Left lobe of liver (tissue), 2 donors: ENCODE measurements at places on chromosomes 6 and 20. TPM values are rescaled to one million over a fixed set of nuclear protein-coding genes. Genes with fewer than 3 reads are reported as not detected.

Gene DPPA5
- not detected for total RNA-seq

Gene ADGRF5
- 8.3 TPM for total RNA-seq

- no peak for DNase-seq
These were observed 107.5 kb downstream of the VIP start for GRCh38 chr6:152858141-152858540.

- DNase-seq: no peak
These were observed 81.9 kb downstream of the LRFN2 start for GRCh38 chr6:40505191-40505810.

DNA sequence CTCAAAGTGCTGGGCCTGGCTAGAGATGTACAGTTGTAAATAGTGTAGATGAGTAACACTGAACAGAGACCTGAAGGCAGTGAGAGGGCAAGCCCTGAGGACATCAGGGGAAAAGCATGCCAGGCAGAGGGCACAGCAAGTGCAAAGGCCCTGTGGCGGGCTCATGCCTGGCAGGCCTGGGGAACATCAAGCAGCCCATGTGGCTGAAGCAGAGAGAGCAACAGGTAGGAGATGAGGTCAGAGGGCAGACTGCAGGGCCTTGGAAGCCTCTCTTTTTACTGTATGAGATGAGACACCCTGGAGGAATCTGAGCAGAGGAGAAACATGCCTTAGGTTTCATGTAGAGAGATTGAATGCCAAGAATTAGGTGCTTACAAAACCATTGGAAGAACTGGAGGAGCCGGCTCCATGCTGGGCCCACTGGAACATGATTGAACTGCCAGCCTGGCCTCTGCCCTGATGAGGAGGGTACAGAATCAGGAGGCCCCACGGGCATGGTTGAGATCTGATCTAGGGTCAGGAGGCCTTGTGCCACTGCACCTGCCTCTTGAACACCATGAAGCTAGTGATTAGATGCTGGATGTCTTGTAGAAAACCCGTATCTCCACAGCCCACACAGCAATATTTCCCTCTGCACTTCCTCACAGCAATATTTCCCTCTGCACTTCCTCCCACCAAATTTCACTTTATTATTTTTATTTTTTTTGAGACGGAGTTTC, 5.9 kb upstream of the HMGA1 start:
- DNase-seq: no peak

- no peak for DNase-seq
These were observed 3.5 kb downstream of the C20orf204 start for GRCh38 chr20:64039293-64040160.

Gene CHRNA4
- total RNA-seq: 145 TPM

DNA sequence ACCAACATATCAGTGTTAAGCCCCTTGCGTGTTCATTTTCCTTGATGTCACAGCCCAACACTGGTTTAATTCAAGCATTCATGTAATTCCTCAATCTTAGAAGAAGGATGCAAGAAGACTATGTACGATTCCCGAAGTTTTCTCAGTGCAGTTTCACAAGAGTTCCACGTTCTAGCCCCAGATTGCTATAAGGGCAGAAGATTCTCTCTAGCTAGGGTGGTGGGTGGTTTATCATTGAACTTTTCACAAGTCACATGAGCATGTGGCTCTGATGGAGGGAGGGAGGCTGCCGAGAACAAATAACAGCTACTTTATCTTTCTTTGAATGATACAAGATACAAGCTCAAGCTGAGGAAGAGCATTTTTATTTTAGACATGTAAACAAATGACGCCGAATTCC, 71.9 kb upstream of the NHSL1 start:
- no peak for DNase-seq

- no peak for DNase-seq
These were observed 191.1 kb downstream of the SAMD5 start for GRCh38 chr6:147699637-147700036.
